ENCODE measurements at places on chromosomes 2 and 18. TPM values are rescaled to one million over a fixed set of nuclear protein-coding genes. Genes with fewer than 3 reads are reported as not detected.

DNA sequence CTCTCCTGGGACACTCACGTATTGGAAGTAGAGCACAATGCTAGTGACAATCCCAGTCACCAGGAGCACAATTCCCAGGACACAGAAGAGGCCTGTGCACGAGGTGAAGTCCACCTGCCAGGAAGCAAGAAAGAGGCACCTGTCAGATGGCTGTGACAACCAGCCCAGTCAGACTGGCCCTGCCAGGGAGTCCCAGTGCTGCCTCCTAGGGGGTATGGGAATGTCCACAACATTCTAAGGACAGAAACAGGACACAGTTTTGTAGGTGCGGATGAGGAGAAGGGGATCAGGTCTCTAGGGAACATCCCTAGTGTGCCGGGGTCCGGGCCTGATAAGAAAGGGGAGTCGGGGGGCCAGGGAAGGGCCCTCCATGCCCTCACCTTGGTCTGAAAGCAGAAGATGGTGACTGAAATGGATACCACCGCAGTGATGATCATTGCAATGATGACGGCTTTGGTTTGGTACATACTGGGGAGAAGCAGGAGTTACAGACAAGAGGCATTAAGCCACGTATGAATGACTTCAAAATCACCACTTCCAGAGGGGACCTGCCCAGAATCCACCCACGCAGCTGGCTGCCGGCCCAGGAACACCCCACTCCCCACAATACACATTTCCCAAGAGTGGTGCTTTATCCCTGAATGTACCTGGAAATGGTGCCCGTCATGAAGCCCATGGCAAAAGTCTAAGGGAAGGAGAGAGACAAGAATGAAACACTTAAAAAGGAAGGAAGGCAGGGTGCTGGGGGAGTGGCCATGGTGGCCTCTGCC lies 6.9 kb downstream of the PNKD start:
- DNase-seq, result no peak

- DNase-seq, result no peak
Observed at GRCh38 chr18:31776093-31776492, 15.4 kb upstream of the SLC25A52 start.

DNA sequence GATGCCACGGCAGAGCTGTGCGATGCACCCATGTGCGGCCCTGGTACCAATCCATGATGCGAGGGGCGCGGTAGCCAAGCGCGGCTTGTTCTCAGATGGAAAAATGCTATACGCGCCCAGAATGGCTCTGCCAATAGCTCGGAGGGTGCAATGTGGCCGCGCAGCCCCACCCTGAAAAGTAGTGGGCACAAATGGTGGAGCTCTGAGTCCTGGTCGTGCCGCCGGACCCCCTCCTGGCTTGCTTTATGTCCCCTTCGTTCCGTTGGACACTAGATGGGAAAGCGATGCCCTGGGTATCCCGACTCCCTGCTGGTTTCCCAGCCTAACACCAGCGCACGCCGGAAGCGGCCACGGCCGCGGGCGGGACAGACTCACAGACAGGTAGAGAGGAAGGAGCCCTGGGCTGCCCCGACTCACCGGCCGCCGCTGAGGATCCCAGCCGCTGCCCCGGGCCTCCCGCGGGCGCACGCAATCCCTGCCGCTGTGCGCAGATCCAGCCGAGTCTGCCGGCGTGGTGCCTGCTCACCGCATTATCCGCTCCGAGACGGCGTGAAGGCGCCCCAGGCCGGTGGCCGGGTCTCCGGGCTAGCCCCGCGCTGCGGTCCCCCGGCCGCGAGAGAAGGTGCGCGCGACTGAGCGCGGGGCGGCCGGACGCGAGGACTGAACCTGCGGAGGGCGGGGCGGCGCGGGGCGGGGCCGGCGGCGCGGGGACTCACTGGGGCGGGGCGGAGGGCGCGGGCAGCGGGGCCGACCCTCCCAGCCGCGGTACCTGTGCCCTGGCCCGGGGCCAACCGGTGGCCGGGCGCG lies at the start of gene CDC42EP3:
TSS of gene CDC42EP3 (minus strand) at position 634 of the 807 bp plus-strand sequence. CDS start 25,055 bp downstream, outside the sequence.
- DNase-seq, result no peak

DNA sequence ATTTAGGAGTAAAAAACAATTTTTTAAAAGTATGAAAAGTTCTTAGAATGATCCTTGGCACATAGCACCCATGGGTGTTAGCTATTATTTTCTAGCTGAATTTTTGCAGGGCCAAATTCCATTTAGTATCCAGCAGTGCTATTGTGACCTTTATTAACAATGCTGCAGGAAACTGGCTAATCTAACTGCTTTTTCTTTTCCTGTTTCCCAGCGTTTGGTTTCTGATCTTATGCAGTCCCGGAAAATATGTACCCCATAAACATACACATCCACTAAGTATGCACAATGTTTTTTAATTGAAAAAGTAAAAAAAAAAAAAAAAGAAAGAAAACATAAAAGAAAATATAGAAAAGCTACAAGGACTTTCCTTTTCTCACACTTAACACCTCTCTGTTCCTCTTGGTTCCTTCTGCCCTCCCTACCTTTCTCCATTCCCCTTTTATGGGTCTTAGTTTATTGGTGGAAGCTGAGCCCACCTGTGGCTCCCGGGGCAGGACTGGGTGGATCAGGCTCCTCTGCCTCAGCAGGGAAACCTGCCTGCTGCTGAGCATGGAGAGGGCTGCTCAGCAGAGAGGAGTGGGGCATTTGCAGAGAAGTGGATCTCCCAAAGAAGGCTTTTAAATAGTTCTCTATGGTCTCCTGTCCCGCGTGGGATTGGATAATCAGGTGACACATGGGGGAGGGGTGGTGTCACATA lies 9.3 kb upstream of the SLC16A14 start:
- no peak for DNase-seq

- no peak for DNase-seq
Observed at GRCh38 chr2:113370030-113370429, 67.5 kb upstream of the ZNG1B start.

- DNase-seq, result no peak
Observed at GRCh38 chr2:217436386-217436785, 566.4 kb downstream of the TNS1 start.

DNA sequence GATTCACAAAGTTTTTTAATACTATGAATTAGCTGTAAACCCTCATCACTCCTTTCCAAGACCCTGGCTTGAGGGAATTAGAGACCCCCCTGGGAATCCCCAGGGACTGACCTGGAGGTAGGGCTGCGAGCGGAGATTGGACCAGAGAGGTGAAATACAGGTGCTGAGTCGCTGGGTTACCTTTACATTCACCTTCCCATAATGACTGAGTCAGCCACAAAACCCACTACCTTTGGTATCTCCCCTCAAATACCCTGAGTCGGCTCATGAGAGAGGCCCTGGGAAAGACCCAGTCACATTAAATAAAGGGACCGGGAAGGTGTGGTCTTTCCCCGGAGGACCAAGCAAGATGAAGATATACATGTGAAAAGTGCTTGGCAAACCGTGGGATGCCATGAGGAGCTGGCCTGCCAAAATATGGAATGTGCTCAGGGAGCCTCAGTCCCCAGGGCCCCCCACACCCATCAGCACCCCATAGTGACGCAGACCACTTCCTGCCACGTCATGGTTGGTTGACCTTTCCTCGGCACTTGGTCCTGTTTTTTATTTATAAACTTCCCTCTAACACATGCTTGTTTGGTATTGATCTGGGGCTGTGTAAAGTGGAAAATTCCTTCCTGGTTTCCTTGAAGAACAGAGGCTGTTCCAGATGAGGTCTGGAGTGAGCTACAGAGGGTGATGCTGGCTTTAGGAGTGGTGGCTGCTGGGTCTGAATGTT lies 51.4 kb downstream of the IL1RL2 start:
- no peak for DNase-seq

DNA sequence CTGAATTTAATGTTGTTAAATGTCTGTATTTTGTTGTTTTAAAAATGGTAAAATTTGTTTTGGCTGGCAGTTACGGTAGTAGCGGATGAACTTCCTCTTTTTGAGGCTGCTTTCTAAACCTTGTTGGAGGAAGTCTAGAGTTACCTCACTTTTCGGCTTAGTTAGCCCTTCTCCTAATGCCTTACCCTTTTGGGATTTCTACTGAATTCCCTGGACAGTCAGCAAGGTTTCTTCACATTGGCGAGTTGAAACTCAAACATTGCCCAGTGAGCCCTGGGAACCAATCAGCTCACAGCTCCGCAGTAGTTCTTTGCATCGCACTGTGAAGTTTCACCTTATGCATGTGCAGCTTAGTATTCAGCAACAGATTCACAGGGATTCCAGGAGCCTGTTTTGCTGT lies 55.2 kb downstream of the TMEM247 start:
- DNase-seq, result no peak

DNA sequence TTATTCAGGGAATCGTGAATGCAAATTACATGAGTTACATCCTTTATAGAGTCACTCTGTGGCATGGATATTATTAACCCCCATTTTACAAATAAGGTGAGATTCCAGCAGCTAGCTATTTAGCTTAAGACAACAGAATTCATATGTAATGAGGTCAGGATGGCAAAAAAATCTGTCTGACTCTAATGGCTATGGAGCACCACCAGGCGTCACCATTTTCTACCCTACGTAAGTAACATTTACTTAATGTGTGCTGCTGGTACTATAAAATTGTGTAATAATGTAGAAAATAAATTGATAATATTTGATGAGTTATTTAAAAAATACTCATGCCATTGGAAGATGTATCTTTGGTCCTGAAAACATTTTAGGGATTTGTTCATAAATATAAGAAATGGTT lies 2040.1 kb upstream of the LRRTM1 start:
- no peak for DNase-seq

GRCh38 chr2:33644215-33644614 lies 45.1 kb upstream of the FAM98A start:
- DNase-seq, result no peak

DNA sequence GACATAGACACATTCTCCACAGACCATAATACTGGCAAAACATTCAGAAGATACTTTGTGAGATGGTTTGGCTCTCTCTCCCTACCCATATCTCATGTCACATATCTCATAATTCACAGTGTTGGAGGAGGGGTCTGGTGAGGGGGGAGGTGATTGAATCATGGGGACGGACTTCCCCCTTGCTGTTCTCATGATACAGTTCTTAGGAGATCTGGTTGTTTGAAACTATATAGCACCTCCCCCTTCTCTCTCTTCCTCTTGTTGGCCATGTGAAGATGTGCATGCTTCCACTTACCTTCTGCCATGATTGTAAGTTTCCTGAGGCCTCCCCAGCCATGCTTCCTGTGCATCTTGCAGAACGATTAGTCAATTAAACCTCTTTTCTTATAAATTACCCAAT lies 61.1 kb downstream of the HK2 start:
- DNase-seq, result no peak

- DNase-seq, result no peak
Observed at GRCh38 chr2:186466743-186467142, 19.3 kb upstream of the ZC3H15 start.

GRCh38 chr18:7415081-7415894 lies 151.8 kb upstream of the PTPRM start:
- DNase-seq, result no peak

- DNase-seq, result no peak
Observed at GRCh38 chr2:22350621-22351020, 1034.4 kb upstream of the KLHL29 start.

GRCh38 chr2:235413064-235413463 lies 80.8 kb upstream of the AGAP1 start:
- no peak for DNase-seq

DNA sequence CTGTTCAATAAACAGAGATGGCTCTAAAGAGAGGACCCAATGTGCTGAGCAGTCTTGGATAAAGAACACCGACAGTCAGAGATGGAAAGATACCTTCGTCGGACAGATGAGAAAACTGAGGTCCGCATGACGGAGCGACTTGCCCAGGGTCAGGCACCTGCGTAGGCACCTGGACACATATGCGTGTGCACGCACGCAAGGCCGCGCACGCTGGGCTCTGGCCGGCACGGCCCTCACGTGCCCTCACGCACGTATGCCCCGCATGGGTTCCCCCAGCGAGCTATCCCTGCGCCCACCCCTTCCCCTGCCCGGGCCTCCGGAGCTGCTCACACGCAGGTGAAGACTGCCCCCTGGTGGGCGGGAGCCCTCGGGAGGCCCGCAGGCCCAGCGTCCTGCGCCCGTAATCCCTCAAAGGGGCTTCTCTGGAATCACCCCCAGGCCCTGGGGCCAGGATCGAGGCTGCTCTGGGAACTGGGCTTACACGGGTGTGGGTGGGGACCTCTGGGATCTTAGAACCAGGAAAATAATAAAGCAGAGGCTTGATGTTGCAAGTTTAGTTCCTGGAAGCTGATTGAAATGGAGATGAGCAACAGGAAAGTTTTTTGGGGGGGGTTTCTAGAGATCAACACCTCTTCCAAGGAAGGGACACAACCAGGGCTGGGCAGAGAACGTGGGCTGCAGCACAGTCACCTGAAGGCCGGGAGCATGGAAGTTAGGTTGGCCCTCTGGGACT lies 246.3 kb downstream of the TNS1 start:
- DNase-seq, result peak; percentile 40

- DNase-seq, result no peak
Observed at GRCh38 chr2:49840428-49840975, 686.2 kb upstream of the FSHR start.

DNA sequence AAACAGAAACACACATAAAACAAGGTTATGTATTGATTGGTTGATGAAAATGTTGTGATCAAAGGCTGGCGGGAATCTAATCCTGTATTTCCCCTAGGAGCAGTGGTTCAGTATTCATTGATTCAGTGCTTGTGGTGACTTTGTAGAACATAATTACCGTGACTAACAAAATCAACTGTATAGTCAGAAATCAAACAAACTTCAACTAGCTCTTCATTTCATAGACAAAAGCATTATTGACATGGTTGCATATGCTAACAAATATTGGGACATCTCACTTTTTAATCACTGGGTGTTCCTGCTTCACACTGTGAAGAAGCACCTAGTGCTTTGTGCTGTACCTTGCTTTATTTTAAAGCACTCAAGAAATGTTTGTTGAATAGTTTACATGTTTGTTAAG lies 41.4 kb downstream of the USP14 start:
- DNase-seq, result no peak

- no peak for DNase-seq
Observed at GRCh38 chr18:31149351-31149750, 13.3 kb downstream of the DSC1 start.

DNA sequence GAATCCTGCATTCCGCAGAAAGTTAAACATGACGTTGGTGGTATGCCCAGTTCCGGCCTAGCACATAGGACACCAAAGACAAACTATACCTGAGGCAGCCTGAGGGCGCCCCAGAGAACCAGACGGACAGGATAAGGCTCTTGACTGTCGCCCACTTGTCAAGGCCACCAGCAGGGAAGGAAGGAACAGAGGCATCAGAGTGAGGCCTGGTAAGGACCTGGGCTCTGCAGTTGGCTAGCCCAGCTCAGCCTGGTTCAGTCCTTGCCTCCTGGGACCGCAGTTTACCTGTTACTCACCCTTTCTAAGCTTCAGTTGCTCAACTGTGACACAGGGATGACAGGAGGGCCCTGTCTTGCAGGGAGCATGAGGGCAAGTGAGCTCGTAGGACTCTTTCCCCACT lies 82.1 kb downstream of the ACTR2 start:
- DNase-seq, result no peak

DNA sequence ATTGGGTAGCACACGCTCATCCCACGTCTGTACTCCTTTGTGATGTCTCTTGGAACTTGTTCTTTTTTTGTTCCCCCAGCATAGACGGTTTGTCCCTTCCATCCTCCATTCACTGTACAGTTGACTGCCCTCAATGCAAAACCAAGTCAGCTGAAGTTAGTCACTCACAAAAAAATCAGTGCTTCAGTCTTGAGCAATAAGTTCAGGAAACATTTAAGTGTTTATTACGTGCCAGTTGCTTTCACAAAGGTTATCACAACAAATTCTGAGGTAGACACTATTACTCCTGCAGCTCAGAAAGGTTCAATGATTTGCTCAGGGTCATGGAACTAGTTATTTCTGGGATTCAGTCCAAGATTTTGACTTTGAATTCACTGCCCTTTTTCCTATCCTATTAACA lies 102.2 kb downstream of the PDE1A start:
- DNase-seq, result no peak

Gene RNPEPL1
- 49.7 TPM for total RNA-seq

Gene PARD3B
- total RNA-seq, result 2.0 TPM

Gene ACKR3
- 0.20 TPM for total RNA-seq

Gene SULT1C4
- not detected for total RNA-seq

All from HCT116 (cell line).